Mesenteric fat pad (tissue), 1 donor: ENCODE measurements at places on chromosomes 5 and 9. TPM values are rescaled to one million over a fixed set of nuclear protein-coding genes. Genes with fewer than 3 reads are reported as not detected.

DNA sequence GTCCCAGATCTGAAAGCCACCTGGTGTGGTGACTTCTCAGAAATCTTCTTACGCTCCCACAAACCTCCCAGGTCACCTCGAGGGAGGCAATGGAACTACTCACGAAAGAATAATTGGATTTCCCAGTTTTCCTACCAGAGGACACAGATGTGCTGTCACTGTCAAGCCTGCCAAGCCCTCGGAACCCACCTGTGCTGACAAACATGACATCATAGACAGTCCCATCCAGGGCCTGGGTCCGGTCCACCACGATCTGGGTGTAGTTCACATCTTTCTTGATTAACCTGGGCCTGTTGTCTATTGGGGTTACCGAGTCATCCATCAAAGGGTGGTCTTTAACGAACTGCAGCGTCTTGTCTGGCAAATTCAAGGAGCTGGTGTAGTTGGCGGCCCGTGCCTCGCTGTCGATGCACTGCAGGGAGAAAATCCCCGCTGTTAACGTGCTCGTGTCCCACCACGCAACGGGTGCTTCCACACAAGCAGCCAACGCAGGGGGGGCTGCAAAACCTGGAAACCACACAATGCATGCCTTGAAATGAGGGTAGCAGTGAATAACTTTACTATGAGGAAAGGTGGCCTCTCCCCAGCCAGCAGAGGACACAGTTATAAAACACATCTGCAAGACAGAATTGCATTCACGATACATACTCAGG, 69.0 kb downstream of the SECISBP2 start:
- no peak for DNase-seq

NAIP gene
- total RNA-seq: 51.4 TPM

IL4 gene
- not detected for total RNA-seq

DOCK2 gene
- total RNA-seq: 49.4 TPM

DNA sequence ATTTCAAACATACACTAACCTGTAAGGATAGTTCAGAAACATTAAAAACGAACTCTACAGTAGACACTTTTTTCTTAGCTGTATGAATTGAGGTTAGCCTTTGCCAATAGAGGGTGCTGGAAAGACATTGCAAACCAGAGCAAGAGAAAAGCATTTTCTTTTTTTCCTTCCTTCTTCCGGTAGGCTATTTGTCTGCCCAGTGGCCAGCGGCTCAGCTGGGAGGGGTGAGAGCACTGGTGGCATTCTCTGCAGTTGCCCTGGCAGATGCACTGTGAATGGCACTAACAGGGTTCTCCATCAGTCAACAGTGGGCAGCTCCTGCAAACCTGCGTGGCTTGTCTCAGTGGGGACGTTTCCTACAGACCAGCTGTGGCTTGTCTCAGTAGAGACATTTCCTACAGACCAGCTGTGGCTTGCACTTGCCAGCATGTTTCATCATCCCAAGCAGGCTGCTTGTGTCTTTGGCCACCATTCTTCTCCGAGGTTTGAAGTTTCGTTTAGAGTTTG, 984.5 kb upstream of the CDH18 start:
- DNase-seq: no peak
